Activated T-helper 1 cell treated with anti-CD3 and anti-CD28 coated beads, Interleukin-2, amount 50 U/mL, for 16 hours (primary cell): ENCODE measurements at places on chromosomes 6 and 20.

DNA sequence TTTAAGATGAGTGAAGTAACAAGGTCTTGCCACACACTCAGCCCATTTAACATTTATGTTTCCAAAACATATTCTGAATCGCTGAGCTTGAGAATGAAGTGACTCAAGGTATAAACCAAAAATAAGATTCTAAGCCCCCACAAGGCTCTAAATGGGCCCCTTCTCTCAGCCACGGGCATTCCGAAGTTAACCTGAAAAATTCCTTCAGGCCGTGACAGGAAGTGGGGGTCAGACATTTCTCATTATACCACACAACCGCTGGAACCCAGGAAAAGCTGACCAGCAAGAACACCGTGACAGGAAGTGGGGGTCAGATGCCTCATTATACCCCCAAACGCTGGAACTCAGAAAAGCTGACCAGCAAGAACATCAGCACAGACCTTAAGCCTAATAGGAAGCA, 247.9 kb downstream of the ERMARD start:
- no peak for DNase-seq

- DNase-seq, result no peak
These were observed 2.7 kb downstream of the SDCBP2 start for GRCh38 chr20:1326031-1326930.

- no peak for DNase-seq
These were observed 105.1 kb downstream of the MMS22L start for GRCh38 chr6:97177905-97178304.

GRCh38 chr6:165091121-165091785, 218.2 kb downstream of the C6orf118 start:
- DNase-seq, result no peak

GRCh38 chr6:103085801-103086200, 1692.3 kb downstream of the GRIK2 start:
- DNase-seq, result no peak

- no peak for DNase-seq
These were observed 656 bp downstream of the RTEL1 start for GRCh38 chr20:63658749-63659187.

DNA sequence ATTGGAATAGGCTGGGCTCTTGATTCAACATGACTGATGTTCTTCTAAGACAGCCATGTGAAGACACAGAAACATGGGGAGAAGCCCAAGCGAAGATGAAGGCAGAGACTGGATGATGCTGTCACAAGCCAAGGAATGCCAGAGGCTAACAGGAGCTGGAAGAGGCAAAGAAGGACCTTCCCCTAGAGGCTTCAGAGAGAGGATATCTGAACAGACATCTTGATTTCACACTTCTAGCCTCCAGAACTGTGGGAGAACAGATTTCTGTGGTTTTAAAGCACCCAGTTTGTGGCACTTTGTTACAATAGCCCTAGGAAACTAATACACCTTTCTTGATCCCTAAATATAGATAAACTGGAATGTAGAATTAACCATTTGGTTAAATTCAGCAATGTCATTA, 127.0 kb downstream of the EDN1 start:
- no peak for DNase-seq

DNA sequence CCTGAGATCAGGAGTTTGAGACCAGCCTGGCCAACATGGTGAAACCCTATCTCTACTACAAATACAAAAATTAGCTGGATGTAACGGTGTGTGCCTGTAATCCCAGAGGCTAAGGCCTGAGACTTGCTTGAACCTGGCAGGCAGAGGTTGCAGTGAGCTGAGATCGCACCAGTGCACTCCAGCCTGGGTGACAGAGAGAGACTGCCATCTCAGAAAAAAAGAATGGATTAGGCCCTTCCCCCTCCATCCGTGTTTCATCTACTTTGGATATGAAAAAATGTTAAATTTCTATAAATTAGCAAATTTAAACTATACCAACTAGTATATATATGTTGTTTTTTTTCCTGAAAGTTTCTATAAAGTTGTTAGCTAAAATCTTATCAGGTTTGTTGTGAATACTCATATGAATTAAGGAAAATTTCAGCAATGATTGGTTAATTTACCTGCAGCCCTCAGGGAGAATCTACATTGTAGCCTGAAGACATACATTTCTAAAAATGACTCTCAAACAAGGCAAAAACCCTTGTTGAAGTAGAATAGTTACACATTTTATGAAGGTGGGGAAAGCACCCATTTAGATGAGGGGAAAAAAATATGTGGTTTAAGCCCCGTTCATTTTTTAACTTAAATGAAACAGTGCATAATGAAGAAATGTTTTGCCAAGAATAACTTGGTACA, 120.9 kb downstream of the TIAM2 start:
- no peak for DNase-seq

GRCh38 chr20:44773070-44773829, 27.6 kb downstream of the KCNK15 start:
- no peak for DNase-seq
